ENCODE measurements at places on chromosomes 1 and 21.

GRCh38 chr1:150777544-150777943, 12.0 kb upstream of the CTSS start:
- no peak for DNase-seq

- no peak for DNase-seq
These were observed 17.6 kb downstream of the MTFR1L start for GRCh38 chr1:25837262-25837875.

- DNase-seq: no peak
These were observed 794 bp downstream of the NID1 start for GRCh38 chr1:236063919-236064673.

DNA sequence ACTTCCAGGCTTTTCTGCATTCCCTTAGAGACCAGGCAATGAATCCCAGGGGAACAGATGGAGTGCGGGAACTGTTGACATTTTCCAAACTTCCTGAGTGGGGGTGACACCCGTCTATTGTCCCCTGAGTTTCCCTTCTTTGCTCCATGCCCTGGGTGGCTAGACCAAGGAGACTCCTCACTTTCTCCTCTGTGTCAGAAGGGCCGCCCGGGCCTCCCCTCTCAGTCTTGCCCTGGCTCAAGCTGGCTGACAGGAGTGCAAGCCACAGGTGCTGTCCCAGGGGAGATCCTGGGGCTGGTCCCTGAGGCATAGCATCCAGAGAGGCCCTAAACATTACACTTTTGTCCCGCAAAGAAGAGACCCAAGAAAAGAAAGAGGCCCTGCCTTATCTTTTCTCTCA, 62.8 kb downstream of the DDX20 start:
- DNase-seq: no peak

DNA sequence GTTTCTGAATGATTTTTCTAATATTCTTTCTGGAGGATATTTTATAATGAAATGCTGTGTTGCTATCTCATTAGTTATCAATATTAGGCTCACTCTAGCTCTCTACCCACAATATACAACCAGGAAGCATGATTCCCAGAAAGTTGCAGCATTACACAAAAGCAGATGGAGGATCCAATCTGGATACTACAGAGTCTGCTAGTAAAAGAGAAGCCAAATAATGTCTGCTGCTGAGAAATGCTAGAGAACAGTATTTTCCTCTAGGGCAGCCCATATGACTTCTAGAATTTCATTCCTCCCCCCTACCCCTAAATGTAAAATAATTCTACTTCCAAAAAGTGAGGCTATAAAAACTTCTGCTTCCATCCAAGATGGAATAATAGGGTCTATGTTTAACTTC, 239.8 kb downstream of the ZNF648 start:
- DNase-seq: no peak

- DNase-seq: no peak
These were observed 240.5 kb upstream of the MAP1LC3C start for GRCh38 chr1:242239398-242239797.

GRCh38 chr1:173451981-173452380, 25.2 kb upstream of the PRDX6 start:
- DNase-seq: no peak
